Endothelial cell (in vitro differentiated cells): ENCODE measurements at places on chromosomes 2 and 18. TPM values are rescaled to one million over a fixed set of nuclear protein-coding genes. Genes with fewer than 3 reads are reported as not detected.

Gene SLC14A1
- 0.36 TPM for total RNA-seq

Gene RAPGEF4
- total RNA-seq = 7.5 TPM

Gene MAP3K2
- 27.3 TPM for total RNA-seq

DNA sequence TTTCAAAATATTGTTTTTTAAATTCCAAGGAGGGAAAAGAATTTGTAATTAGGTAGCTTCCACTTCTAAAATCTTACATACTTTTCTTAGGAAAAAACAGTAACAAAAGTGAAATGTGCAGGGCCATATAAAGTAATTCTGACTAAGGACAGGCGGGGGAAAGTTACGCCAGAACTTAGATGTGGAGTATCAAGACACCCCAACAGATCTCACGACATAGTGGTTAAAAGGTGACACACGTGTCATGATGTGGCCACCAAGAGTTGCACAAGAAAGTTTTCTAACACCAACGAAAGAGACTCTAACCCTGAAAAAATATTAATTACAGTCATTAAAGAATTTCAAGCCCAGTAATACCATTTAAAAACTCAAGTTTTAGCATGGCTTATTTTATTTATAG, 51.0 kb downstream of the KIDINS220 start:
- no peak overlapping the region for H3K27ac ChIP-seq
- DNase-seq = no peak
- H3K27me3 ChIP-seq = no peaks in the 10 kb centered on the region
- H3K4me3 ChIP-seq = no peak overlapping the region

GRCh38 chr2:132503701-132504100, 87.1 kb downstream of the GPR39 start:
- DNase-seq = no peak
- no peaks in the 10 kb centered on the region for H3K27me3 ChIP-seq
- H3K4me1 ChIP-seq = no peaks in the 10 kb centered on the region
- H3K27ac ChIP-seq = no peak overlapping the region

DNA sequence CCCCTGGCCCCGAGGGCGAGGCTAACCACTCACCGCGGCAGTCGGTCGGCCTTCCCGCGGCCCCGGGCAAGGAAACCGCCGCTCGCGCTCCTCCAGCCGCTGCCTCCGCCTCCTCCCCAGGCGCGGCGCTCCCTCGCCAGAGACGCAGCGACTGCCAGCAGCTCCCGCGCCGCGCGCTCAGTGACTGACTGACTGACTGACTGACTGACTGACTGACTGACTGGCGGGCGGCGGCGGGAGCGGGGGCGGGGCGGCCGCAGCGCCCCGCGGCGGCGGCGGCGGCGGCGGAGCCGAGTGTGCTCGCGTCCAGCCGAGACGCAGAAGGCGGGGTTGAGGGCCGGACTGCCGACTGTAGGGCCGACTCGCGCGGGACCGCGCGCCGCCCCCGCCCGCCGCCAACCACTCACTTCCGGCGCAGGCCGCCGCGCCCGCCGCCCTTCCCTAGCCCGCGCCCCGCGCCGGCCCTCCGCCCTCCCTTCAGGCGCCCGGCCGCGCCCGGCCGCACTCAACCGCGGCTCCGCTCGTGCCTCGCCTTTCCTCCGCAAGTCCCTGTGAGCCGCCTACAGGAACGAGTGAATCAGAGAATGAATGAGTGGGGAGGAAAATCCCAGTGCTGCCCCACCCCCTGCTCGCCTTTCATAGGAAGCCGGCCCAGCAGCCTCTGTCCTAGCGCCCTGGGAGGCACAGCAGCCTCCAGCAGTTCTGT, at the start of gene RAPH1:
TSS of gene RAPH1 (minus strand) at position 224 of the 706 bp plus-strand sequence. CDS start 39,948 bp downstream, outside the sequence.
- H3K4me3 ChIP-seq = peak within 1 kb of the TSS; percentile 99
- peak; percentile 84 for DNase-seq
- peaks cover 14% of the 10 kb centered on the region for H3K4me1 ChIP-seq
- H3K36me3 ChIP-seq = no peaks in the 10 kb centered on the region
- H3K27me3 ChIP-seq = peaks cover 6% of the 10 kb centered on the region

GRCh38 chr2:162591403-162592083, 247.0 kb downstream of the KCNH7 start:
- H3K36me3 ChIP-seq = no peaks in the 10 kb centered on the region
- H3K27ac ChIP-seq = no peak overlapping the region
- peaks cover 2% of the 10 kb centered on the region for H3K27me3 ChIP-seq
- DNase-seq = no peak
- peaks cover 5% of the 10 kb centered on the region for H3K4me1 ChIP-seq

DNA sequence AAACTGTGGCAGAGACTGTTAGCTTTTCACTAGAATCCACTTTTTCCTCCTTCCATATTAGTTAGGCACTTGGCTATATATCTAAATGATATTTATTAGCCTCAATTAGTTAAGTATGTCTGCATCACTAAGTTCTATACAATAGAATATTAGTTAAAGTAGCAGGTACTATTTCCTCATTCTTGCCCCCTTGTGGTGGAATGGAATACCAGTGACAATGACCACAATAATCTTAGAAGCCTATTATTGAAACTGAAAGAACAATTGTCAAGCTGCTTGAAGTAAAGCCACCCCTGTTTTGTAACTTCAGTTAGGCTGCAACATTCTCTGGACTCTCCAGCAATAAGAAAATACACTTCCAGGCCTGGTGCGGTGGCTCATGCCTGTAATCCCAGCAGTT, 476.3 kb upstream of the VWC2L start:
- no peaks in the 10 kb centered on the region for H3K4me1 ChIP-seq
- H3K4me3 ChIP-seq = no peak overlapping the region
- H3K27ac ChIP-seq = no peak overlapping the region
- no peaks in the 10 kb centered on the region for H3K36me3 ChIP-seq
